ENCODE measurements at places on chromosomes 13 and 19.
A peak's percentile ranks its signal among the peaks of the same experiment; 100 is the strongest.

DNA sequence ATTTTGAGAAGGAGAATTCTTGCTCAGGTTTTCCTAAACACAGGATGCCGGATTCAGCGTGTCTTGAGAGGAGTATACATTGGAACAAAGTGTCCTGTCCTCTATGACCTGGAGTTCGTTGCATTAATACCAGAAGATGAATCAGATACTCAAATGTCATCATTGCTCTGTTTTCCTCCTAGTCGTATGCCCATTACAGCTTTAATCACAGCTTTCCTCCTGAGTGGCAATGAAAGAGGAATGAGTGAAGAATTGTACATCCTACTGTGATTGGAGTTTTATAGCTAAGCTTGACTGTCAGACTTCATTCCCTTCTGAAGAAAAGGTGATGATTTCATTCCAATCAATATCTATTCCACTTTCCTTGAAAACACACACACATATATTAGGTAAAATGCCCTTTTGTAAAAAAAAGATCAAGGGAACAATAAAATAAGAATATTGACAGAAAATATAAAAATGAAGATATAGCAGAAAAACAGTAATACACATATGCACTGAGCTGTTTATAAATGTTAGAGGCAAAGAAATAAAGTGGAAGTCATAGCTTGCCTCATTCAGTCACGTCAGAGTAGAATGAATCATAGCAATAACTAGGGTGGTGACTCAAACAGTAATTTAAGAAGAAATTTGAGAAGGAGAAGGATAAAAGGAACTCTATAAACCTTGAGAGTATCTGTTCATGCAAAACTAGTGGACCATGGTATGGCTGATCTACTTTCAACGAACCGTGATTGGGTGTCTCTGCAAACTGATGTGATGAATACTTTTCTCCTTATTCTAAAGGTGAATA, 501.5 kb downstream of the SUCLA2 start:
- peak; percentile 56 for DNase-seq

DNA sequence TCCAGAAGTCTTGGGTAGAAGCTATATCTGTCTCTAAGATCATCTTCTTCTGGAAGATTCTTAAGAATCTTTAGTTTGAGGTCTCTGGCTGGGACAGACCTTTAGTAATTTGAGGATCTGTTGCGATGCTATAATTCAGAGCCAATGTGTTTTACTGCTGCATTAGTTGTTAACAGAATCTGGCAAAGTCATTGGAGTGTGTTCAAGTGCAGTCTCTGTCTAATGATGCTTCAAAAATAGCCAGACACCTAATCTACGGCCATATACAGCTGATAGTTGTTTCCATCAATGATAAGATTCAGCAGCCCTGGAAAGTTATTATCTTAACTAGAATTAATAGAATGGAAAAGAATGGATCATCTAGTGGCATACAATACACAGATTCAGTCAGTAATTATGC, 72.6 kb downstream of the CDK8 start:
- DNase-seq, result no peak

GRCh38 chr13:20460761-20461160, 64.9 kb downstream of the CRYL1 start:
- DNase-seq, result no peak

- peak; percentile 37 for DNase-seq
These were observed 385.8 kb downstream of the ITGBL1 start for GRCh38 chr13:101838323-101838722.

GRCh38 chr19:13958043-13958442, 5.7 kb downstream of the DCAF15 start:
- no peak for DNase-seq

- peak; percentile 2 for DNase-seq
These were observed 13.8 kb downstream of the ATP12A start for GRCh38 chr13:24693862-24694471.

DNA sequence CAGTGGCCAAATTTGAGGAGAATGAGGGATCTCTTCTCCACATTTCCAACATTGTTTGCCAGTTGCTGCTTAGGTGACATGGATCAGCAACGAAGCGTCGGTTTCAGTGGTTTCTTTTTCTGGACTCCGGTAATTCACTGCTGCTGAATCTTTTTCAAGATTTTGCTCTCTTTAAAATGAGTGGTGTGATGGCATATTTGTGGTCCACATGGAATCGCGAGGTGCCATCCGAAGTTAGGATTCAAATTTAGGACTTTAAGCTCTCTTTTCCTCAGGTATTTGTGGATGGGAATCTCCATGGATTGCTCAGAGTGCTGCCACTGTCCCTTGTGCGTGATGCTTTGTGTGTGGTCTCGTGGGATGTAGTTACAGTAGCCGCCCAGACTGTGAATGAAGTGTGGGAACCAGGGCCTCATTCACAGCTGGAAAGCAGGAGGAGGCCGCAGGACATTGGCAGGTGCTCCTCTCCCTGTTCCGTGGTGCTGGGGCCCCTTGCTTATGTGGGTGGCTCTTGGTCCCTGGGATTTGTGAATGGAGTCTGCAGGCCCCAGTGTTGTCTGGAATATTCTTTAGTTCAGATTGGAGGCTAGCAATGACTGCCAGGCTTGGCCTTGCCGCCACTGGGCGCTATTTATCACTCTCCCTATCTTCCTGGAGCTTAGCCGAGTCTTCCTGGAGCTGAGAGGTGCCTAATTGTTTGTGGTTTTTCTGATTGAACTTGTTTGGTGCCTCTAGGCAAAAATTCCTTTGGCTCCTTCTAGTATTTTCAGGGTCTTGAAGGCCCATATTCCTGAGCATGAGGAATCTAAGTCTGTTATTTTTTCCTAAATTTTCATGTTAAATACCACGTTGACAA, 1.5 kb downstream of the ILF3 start:
- DNase-seq, result no peak

DNA sequence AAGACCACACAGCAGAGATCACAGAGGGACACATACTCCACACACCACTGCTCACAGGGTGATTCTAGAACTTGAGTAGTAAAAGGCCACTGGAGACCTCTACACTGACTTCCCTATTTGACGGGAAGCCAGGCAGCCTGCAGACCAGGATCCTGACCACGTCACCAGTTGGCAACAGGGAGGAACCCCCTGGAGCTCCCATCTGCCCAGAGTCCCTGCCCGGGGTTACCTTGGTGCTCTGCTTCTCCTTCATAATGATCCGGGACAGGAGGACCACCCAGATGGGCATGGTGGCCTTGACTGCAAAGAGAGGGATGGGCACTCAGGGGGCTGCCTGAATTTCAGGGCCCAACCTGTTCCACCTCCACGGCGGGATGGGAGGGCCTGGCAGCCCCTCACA, 932 bp downstream of the SLC35E1 start:
- no peak for DNase-seq

DNA sequence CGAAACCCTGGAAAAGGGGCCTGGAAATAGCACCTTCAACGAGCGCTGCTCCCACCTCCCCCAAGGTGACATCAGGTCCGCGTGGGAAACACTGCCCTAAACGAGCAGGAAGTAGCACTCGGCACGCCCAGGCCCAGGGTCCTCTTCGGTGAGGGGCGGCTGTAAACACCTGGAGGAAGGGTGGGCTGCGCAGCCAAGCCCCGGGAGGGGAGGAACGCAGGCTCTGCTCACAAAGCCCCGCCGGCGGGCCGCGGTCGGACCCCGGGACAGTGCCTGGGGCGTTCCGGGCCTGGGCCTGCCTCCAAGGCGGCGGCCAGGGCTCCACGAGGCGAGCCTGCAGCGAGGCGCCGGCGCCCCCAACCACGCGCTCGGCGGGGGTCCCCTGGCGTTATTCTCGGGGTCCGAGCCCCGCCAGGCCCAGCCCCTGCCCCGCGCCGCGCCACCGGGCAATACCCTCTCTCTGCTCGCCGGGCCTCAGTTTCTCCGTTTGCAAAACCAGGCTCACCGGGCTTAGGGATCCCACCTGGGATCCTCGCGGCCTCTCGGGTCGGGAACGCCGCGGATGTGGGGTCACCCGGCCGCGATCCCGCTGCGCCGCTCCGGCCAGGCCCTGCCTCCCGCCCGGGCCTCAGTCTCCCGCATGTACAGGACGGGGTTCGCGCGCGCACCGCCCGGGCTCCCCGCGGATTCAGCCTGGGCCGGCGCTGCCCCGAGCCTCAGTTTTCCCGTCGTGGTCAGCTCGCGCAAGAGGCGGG, 630 bp downstream of the RNF126 start:
- DNase-seq, result no peak

- DNase-seq, result no peak
These were observed 496.7 kb downstream of the COG6 start for GRCh38 chr13:40152145-40152544.

DNA sequence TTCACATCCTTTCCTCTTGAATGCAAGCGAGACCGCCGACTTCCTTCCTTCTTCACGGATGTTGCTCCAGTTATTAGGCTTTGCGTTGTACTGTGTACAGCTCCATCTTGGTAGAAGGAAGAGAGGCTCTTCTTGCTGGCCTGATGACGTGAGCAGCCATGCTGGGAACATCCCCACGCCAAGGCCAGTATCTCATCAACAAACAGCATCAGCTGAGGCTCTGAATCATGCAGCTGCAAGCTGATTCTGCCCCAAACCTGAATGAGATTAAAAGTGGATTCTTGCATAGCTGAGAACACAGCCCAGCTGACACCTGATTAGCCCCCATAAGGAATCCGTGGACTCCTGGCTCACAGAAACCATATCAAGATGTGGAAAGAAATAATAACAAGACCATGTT, 809.6 kb downstream of the EFNB2 start:
- DNase-seq, result no peak

DNA sequence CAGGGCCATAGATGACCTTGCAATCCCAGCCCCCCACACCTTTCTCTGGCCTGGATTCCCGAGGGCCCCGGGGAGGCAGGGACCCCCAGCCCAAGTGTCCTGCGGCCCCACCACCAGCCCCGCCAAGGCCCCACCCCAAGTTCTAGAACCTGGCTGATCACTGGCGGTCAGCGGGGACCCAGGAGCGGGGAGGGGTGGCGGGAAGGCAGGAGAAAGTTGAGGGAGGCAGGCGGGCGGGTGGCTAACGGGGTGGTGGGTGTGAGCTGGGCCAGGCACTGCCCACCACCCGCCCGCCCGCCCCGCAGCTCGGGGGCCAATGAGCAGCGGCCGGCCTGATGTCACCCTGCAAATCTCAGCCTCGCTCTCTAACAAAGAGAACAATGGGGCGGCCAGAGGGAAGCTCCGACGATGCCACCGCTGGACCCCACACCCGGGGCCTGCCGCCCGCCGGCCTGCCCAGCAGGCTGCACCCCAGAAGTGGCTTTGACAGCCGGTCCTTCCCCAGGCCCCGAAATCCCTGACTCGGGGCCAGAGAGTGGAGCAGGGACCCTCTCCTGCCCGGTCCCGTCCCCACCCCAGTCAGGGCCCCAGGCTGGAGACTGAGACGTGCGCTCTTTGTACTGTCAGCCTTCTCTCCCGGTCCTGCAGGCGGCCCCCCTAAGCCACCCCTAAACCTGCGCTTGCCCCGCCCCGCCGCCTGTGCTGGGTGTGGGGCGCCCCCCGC, 1.6 kb downstream of the MEX3D start:
- DNase-seq, result peak; percentile 56

- no peak for DNase-seq
These were observed 3.7 kb downstream of the GGACT start for GRCh38 chr13:100584896-100585295.

GRCh38 chr13:47332149-47332548, 435.3 kb upstream of the HTR2A start:
- DNase-seq, result no peak

DNA sequence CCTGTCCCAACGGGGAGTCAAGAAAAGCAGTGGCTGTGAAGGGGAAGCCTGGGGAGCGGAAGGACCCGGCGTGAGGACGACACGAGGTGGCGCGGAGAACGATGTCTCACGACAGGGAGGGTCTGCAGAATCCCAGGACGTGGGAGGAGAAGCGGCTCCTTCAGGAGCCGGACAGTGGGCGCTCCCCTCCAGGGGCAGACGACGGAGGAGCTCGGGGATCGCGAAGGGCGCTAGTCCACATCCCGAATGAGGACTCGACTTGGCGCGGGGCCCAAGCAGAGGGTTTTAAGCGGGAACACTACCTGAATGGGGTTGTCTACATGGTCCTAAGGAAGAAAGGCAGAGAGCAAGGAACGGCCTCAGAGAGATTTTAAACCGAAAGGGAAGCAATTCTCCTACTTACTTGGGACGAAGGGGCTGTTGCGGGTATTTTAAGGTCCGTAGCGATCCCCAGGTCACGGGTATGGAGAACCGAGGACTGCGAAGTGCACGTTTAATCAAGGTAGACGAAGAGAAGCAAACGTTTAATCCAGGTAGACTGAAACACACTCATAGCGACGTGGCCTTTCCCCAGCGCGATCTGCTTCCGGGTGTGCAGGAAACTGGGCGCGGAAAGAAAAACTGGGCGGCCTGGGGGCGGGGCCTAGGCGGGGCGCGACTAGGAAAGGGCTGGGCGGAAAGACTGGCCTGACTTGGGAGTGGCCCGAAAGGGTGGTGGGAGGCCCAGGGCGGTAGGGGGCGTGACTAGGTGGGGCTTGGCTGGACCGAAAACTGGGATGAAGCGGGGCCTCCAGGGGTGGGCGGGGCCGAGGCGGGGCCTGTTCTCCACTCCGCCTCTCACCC, at the start of gene ZNF841:
Gene ZNF841 (minus strand): TSS at position 594 of the 843 bp plus-strand sequence. CDS start 10,964 bp downstream, outside the sequence.
- DNase-seq, result peak; percentile 88

GRCh38 chr13:77751513-77752456, 54.3 kb downstream of the SLAIN1 start:
- no peak for DNase-seq
